ENCODE measurements at places on chromosomes 7 and 10. TPM values are rescaled to one million over a fixed set of nuclear protein-coding genes. Genes with fewer than 3 reads are reported as not detected.

Gene LIPM
- not detected for total RNA-seq

Gene UFSP1
- 3.1 TPM for total RNA-seq

Gene HSPB1
- total RNA-seq, result 221 TPM

Gene AKR1E2
- total RNA-seq, result 24.5 TPM

Gene LRRC61
- total RNA-seq, result not detected

Gene ASB10
- not detected for total RNA-seq

Gene ELFN1
- not detected for total RNA-seq

Gene CYP3A4
- total RNA-seq, result not detected

Gene ZSCAN25
- total RNA-seq, result 28.3 TPM

Gene NODAL
- total RNA-seq, result not detected

Gene NME8
- total RNA-seq, result not detected

Gene CALCR
- not detected for total RNA-seq

Gene OR2A1
- not detected for total RNA-seq

Gene ZPBP
- total RNA-seq, result not detected

Gene IGF2BP3
- 220 TPM for total RNA-seq

Gene SLC39A12
- total RNA-seq, result not detected

Gene SFTPA1
- total RNA-seq, result not detected

Gene HTR5A
- total RNA-seq, result not detected

Gene OR2A7
- not detected for total RNA-seq

Gene TDRD1
- total RNA-seq, result not detected

Gene EBF3
- total RNA-seq, result not detected

Gene MALRD1
- total RNA-seq, result not detected

Gene SPDYE11
- total RNA-seq, result not detected

Gene MMD2
- not detected for total RNA-seq

Gene SNX10
- 1.1 TPM for total RNA-seq

Gene AHCYL2
- total RNA-seq, result 6.6 TPM

Gene CALN1
- total RNA-seq, result not detected

Gene HOXA2
- total RNA-seq, result 2.3 TPM

Gene MYO1G
- 0.11 TPM for total RNA-seq

Gene MPP7
- total RNA-seq, result 1.6 TPM

Measured in SJSA1 (cell line).